ENCODE measurements at places on chromosomes 4 and X.

GRCh38 chr4:174505892-174506291 lies 16.4 kb downstream of the HPGD start:
- no peak for DNase-seq

DNA sequence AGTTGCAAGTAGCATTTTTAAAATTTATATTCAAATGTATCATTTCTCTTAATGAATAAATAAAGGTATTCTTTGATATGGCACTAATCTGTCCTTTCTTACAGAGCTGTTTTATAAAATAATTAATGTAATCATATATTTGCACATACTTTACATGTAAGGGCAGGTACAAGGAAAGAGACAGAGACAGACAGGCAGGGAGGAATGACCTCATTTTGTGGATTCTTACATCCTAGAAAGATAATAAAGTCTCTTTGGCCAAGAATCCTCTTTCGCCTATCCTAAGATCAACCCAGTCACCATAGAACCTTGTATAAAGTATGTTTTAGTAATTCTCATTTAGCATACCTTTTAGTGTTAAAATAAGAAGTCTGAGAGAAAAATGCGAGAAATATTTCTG lies 98.5 kb upstream of the CTSO start:
- DNase-seq: no peak

DNA sequence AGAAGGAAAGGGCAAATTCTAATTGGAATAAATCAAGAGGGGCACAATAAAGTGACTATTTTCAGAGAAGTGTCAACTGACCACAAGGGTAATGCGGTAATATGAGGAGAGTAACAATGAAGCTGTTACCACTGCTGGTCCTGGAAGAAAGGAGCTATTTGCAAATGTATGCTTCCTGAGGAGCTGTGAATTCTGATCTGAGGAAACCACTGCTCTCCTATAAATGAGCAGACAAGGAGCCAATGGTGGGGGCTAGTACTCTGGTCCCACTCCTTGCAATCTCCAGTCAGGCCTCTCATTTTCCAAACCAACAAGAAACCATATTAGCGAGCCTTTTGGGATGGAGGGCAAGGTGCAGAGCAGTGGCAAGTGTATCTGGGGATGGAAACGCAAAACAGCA lies 770.2 kb downstream of the FSTL5 start:
- DNase-seq: no peak

- DNase-seq: no peak
These were observed 52.0 kb downstream of the CXorf58 start for GRCh38 chrX:23959781-23960180.

GRCh38 chrX:153865685-153866084 lies 20.3 kb downstream of the L1CAM start:
- no peak for DNase-seq

GRCh38 chr4:107034996-107035818 lies 906 bp downstream of the DKK2 start:
- DNase-seq: no peak

DNA sequence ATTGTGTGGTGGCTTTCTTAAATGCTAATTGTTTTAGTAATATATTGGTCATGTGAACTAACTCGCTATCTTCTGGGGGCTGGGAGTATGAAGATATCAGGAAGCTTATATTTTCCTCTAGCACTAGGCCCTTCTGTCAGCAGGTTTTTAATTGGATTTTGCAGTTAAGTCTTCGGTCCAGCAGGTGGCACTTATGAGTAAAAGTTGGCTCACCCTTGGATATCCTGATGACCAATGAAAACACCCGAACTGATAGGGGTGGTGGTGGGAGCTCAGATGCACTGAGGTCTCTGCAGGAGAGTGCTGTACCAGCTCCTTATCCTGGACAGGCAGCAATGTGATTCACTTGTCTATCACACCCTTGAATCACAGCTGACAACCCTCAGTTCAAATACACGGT lies 1365.8 kb upstream of the DIAPH2 start:
- no peak for DNase-seq

DNA sequence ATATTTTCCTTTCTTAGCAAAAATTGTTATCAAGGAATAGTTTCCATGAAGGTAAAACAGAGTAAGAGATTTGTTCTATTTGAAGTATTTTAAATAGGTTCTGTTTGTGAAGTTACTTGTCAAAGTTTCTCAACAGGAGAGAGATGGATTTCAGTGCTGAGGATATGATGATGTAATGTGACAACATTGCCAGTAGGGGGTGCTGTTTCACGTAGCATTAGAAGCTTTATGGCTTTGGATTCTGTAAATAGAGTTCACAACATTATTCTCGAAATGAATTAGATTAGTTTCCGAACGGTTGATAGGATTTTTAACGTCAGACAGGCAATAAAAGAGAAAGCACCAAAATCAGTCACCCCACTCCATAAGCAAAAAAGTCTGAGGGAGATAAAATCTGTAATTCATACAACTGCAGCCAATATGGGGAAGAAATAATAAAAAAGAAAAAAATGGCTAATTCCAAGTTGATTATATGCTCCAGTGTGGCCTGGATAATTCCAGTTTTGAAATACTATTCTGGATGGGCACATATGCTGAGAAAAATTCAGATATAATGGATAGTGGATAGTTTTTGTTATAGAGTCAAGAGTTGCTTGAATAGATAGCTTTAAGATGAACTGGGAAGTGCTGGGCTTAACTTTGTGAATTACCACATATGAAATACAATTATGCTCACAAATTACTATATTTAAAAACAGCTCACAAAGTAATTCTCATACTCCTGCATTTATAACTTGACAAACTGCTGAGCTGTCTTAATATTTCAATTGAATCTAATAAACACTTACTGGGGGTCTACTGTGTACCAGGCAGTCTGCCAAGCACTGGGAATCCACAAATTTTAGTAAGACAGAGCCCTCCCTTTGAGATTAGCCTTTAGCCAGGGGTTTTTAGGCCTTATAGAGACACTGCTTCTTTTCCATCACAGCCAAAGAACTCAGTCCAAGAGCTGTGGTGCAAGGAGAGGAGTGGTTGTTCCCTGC lies 109.1 kb downstream of the GPAT3 start:
- DNase-seq: no peak

DNA sequence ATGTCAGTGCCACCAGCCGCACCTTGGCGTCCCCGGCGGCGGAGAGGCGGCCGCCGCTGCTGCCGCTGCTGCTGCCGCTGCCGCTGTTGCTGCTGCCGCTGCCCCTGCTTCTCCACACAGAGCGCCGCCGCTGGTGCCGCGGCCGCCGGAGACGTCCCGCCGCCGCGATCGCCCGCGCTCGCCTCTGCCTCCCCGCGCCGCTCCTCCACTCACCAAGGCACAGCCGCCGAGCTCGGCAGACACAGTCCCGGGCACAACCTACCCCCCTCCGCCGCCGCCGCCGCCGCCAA lies at the start of gene PPP3CA:
TSS of gene PPP3CA (minus strand) at position 260 of the 290 bp plus-strand sequence.
- DNase-seq: no peak

DNA sequence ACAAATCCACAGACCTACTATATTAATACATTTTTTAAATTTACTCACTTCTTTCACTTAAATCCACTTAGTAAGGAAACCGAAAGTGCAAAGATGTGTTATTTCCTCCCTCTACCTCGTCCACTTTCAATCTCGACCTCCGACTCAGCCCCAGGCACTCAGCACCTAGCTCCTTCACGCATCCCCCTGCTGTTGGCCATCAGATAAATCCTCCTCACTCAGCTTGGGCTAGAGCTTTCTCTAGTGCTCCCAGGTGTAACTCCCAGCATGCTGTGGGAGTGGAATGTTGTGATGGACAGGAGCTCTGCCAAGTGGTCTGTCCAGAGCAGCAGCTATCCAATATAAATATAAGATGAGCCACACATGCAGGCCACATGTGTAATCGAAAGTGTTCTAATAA lies 26.7 kb upstream of the TEC start:
- DNase-seq: no peak

- DNase-seq: no peak
These were observed 56.7 kb downstream of the MID1IP1 start for GRCh38 chrX:38857736-38858523.

DNA sequence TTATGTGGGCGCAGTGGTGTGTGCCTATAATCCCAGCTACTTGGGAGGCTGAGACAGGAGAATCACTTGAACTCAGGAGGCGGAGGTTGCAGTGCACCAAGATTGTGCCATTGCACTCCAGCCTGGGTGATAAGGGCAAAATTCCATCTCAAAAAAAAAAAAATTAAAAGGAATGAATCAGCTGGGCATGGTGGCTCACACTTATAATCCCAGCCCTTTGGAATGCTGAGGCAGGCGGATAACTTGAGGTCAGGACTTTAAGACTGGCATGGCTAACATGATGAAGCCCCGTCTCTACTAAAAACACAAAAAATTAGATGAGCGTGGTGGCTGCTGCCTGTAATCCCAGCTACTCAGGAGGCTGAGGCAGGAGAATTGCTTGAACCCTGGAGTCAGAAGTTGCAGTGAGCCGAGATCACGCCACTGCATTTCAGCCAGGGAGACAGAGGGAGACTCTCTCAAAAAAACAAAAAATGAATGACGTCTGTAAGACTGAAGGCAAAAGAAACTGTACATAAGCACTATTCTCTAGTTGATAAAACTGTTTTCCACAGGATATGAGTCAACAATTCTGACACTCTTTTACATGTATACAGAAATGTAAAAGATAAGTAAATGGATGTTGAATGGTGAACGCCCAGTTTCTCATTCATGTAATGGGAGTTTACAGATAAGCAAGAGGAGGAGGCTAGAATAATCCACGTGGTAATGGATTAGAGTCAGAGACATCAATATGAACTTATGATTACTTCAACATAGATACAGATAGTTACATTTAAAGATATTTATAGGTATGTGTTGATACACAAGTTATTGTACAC lies 22.2 kb downstream of the CENPC start:
- DNase-seq: no peak

DNA sequence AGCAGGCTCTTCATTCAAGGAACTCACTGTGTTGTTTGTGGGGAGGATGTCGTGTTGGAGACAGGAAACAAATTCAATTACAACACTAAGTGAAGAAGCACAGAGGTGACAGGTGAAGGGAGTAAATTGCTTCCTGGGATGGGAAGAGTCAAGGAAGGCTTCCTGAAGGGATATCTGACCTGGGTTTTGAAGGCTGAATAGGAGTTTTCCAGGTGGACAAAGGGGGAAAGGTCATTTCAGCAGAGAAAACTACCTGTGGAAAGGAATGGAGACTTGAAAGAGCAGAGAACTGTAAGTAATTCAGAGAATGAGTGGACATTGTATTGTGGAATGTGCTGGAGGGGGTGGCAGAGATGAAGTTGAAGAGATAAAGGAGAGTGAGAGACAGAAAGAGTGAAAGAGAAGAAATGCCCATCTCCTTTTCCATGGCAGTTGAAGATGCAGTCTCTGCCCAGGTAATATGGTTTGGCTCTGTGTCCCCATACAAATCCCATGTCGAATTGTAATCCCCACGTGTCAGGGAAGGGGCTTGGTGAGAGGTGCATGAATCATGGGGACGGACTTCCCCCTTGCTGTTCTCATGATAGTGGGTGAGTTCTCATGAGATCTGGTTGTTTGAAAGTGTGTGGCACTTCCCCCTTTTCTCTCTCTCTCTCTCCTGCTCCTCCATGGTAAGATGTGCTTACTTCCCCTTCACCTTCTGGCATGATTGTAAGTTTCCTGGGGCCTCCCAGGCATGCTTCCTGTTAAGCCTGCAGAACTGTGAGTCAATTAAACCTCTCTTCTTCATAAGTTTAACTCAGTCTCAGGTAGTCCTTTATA lies 205.7 kb upstream of the BCOR start:
- DNase-seq: no peak

DNA sequence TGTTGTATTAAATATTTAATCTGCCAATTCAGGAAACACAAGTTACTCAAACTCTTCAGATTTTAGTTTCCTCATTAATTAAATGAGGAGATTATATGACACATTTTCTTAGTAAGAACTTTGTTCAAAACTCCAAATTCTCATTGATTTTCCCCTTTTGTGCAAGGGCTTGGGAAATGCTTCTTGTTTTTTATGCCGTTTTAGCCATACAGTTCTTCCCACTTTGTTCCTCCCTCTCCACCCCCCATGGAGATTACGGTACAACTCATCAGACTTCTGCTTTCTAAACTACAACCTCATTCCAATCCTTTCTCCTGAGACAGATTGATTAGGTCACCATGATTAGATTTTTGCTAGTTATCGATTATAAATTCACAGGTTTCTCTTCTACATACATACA lies 10.9 kb upstream of the BBS7 start:
- DNase-seq: no peak

GRCh38 chr4:189988877-189989431 lies 38.1 kb downstream of the FRG2 start:
- DNase-seq: no peak

DNA sequence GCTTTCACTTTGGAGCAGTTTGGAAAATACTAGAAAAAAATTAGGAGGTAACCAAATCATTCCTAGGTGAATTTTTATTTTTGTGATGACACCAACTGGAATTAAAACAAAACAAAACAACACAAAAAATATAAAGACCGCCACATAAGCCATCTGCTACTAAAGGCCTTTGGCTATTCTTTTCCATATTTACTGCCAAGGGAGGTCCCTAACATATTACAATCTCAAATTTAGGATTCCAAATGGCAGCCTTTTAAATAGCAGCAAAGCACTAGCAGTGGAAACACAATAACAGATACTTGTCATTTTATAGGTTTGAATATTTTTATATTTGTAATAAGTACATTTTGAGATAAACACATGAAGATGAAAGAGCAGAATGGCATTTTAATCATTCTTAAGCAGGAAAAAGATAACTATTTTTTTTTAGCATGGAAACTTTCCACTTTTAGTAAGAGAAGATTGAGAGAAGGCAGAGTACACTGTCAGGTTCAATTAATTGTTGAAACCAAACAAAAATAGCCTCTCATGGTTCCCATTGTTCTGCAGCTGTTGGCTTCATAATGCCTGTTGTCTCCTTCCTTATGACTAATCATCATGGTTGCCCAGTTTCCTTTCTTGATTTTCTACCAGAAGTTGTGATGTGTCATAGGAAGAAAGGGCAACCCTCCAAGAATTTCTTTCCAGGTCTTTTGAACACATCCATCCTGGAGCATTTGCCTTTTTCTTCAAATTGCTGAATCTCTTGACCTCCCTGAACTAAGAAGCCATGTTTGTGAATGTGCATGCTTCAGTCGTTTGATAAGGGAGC lies 219.0 kb upstream of the EMCN start:
- DNase-seq: no peak
